ENCODE measurements at places on chromosomes 7 and 10. TPM values are rescaled to one million over a fixed set of nuclear protein-coding genes. Genes with fewer than 3 reads are reported as not detected.

The CFAP58 gene
- total RNA-seq, result 0.14 TPM

The PRSS1 gene
- total RNA-seq, result not detected

The SLC26A3 gene
- total RNA-seq, result not detected

The PON1 gene
- 0.49 TPM for total RNA-seq

The PAX2 gene
- not detected for total RNA-seq

The UBE2D1 gene
- total RNA-seq, result 18.2 TPM

The GDF2 gene
- total RNA-seq, result not detected

The OR9A2 gene
- total RNA-seq, result not detected
